ENCODE measurements at places on chromosomes 4 and X.

DNA sequence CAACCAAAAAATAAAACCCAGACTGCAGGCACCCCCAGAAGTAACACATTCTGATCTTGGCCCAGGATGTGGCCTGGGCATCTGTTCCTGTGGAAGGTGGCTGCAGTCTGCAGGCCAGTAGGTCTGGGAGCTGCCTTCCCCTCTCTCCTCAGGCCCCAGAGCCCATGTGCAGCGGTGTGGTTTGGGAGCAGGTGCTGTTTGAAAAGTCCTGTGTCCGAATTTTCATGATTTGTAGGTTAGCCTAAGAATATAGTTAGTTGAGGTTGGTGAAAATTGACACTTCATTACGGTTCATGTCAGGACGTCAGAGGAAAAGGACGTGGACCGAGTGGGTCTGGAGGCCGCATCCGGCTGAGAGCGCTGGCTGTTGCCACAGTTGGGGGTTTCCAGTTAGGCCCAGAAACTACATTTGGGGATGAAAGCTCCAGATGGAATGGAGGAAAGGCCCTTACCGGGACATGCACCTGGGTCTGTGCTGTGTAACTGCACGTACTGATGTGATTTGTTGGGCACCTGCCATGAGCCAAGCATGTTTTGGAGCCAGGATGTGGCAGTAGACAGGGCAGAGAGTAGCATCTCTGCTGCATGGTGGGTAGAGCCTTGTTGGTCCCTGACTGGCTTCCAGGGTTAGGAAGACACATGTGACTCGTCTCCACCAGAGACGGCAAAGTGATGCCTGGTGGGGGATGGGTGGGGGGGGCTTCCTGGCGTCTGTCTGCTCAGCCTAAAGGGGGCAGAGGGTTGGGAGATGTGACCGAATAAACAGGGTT, 21.7 kb upstream of the HGFAC start:
- no peak for DNase-seq

- no peak for DNase-seq
These were observed 89.2 kb downstream of the DACH2 start for GRCh38 chrX:86237482-86237881.

DNA sequence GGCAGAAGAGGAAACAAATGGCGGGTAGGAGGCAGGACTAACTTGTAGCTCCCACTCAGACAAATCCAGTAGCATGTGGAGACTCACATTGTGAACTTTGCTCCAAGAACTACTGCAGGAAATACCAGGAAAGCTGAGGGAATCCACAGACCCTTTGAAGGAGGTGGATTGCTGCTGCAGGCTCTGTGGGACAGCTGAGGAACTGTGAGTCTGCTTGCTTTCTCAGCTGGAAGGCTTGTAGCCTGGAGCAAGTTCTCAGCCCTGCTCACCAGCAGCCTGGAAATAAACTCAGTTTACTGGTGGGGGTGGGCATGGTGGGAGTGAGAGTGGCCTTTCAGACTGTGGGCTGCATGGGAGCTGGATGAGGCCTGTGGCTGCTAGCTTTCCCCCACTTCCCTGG, 16.0 kb downstream of the RTL3 start:
- DNase-seq, result no peak

- DNase-seq, result no peak
These were observed 76.9 kb downstream of the MAGEB10 start for GRCh38 chrX:27884654-27885053.

DNA sequence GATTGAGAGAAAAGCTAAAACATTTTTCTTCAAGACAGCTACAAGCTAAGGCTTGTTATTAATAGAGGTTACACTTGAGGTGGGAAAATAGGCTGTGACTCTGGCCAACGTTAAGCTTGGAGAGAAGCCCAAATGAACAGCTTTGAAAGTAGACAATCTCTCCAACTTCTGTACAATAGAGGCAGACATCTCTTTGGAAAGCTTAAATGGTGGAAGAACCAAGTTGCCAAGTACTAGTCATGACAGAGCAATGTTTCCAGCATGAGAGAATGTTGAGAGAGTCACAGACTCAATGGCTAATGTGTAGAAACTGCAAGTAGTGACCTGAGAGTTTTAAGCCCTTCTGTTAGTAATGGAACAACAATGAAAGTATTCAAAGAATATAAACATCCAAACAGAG, 298.1 kb downstream of the INPP4B start:
- DNase-seq, result no peak

DNA sequence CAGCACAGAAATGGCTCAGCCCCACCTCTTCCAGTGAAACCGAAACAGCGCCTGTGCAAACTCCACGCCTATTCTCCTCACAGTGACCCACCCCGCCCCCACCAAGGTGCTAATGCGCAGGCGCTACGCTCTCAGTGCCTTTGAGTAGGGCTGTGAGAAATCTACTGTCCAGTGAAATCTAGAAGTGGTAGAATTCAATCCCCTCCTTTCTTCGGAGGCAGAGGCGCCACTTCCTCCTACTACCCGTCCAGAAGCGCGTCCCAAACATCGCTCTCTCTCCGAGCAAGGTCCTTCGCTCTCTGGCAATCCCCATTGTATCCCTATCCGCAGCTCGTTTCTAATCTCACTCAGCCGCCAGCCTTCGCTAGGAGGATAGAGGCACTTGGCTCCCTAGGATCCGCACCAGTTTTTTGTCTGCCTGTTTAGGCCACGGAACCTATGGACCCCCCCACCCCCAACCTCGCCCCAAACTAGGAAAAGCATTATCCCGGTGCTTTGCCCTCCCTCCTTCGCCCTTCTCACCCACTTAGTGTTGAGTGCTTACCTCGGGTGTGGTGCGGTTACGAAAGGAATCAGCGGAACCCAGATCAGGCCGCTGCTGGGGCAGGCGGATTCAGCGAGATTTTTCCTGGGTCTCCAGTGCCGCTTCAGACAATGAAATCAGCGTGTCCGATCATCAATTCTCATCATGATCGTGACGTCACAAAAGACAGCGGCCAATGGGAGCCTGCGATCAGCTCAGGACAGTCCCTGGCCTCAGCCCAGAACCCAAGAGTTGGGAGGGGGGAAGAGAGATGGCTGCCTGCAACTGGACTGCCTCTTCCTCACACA, at the start of gene HDX:
HDX (minus strand) TSS at position 656 of the 831 bp plus-strand sequence. CDS start 27,056 bp downstream, outside the sequence.
- peak; percentile 78 for DNase-seq

- peak; percentile 66 for DNase-seq
These were observed 16.6 kb downstream of the ARHGAP24 start for GRCh38 chr4:85491527-85491926.

DNA sequence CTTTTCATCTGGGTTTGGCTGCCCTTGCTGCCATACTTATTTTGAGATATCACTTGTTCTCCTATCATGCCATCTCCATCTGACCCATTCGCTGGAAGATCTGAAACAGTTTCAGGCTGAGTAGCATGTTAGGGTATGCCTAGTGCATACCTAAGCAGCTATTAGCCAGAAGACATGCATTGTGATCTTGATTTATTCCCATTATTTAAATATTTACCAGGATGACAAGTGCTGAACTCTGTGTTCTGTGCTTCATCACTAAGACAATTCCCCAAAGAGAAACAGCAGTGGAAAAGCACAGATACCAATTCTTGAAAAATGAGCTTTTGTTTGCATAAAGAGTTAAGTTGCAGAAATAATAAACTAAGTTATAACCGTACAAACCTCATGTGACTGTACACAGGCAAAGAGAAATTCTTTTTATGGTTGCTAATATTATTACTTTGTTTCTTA, 271.0 kb upstream of the ARSJ start:
- no peak for DNase-seq

DNA sequence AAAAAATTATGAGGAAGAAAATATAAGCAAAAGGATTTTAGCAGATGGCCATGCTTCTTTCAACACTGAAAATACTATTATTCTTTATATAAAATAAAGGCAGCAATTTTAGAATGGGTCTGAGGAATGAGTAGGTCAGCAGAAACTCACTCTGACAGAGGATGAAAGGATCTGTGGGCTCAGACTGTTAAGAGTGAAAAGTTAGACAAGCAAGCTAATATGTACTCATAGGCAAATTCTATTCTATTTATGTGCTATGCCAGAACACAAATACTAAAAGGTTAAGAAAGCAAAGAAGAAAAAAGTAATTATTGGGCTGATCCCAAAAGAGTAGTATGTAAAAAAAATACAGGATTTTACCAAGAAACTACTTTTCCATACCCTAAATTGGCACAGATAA, 13.9 kb downstream of the LCORL start:
- no peak for DNase-seq

Data from COR-L47 (cell line).